Upper lobe of left lung (tissue), 6 donors: ENCODE measurements at places on chromosomes 16 and 17. TPM values are rescaled to one million over a fixed set of nuclear protein-coding genes. Genes with fewer than 3 reads are reported as not detected.

Gene ERCC4
- 4.2 TPM for total RNA-seq

Gene PLA2G10
- 15.7 TPM for total RNA-seq

Gene DNASE1L2
- total RNA-seq, result not detected

DNA sequence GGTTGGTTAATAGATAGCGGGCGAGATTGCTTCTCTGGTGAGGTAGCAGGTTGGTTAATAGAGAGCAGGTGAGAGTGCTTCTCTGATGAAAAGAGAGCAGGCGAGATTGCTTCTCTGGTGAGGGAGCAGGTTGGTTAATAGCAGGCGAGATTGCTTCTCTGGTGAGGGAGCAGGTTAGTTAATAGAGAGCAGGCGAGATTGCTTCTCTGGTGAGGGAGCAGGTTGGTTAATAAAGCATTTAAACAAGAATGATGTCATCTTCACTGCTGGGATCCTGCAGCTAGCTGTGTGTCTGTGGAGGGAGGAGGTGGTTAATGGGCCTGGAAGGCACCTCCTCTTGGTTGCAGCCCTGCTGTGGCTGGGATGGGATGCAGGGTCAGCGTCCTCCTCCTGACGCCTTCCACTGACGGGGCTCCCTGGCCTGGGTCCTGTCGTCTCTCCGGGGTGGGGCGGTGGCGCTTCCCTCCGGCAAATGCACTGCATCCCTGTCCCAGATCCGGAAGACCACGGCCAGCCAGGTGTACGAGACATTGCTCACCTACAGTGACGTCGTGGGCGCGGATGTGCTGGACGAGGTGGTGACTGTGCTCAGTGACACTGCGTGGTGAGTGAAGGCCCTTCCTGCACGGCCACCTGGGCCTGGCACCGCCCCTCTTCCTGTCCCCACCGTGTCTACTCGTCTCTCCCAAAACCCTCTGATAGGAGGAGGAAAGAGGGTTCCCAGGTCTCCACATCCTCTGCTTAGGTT, 99.2 kb upstream of the ZNF750 start:
- no peaks in the 10 kb centered on the region for H3K27me3 ChIP-seq
- H3K36me3 ChIP-seq, result peaks cover 95% of the 10 kb centered on the region
- no peak overlapping the region for H3K4me3 ChIP-seq
- no peak overlapping the region for H3K27ac ChIP-seq
- peak; percentile 72 for DNase-seq

GRCh38 chr17:82780971-82781893, 29.4 kb downstream of the TBCD start:
- H3K4me1 ChIP-seq, result peaks cover 3% of the 10 kb centered on the region
- H3K36me3 ChIP-seq, result peaks cover 20% of the 10 kb centered on the region
- no peak overlapping the region for H3K27ac ChIP-seq
- no peak overlapping the region for H3K4me3 ChIP-seq
- no peak for DNase-seq

DNA sequence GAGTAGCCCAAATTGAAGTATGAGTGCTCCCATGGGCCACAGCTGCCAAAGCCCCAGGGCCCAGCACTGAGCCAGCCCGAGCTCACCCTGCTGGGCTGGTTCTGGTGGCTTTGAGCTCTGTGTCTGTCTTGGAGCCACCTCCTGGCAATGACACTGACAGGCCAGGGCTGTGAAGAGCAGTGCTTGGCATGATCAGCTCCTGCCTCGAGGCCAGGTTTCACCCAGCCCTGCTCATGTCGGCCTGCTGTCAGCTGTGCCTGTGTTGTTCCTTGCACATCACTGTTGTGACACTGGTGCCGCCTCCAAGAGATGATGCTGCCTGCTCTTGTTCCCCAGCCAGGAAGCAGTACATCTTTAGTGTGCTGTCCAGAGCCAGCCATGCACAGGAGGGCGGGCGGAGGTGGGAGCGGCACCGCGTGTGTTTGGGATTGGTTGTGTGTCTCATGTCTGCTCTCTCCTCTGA, 26.0 kb downstream of the PLD6 start:
- H3K4me3 ChIP-seq, result no peak overlapping the region
- DNase-seq, result no peak
- no peaks in the 10 kb centered on the region for H3K27me3 ChIP-seq
- peaks cover 26% of the 10 kb centered on the region for H3K4me1 ChIP-seq
- H3K36me3 ChIP-seq, result peaks cover 34% of the 10 kb centered on the region

GRCh38 chr16:88196471-88197400, 186.0 kb upstream of the ZNF469 start:
- no peak overlapping the region for H3K27ac ChIP-seq
- H3K36me3 ChIP-seq, result no peaks in the 10 kb centered on the region
- no peaks in the 10 kb centered on the region for H3K4me1 ChIP-seq
- no peak for DNase-seq
- H3K4me3 ChIP-seq, result no peak overlapping the region

DNA sequence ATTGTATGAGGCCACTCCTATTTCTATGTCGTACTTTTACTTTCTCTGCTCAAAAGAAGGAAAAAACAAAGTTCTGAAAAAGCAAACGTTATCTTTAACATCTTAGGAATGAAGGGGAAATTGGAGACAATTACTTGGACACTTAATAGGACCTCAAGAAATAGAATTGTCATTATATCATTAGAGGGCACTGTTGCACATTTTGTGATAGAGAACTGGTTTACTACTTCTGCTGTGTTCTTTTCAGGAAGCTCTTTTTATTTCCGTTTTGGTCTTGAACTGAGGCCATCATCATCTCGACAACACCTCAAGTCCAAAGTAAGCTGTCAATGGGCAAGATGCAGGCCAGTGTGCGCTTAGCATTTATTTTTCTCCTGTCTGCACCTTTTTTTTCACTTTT, 14.6 kb downstream of the COG4 start:
- no peaks in the 10 kb centered on the region for H3K27me3 ChIP-seq
- DNase-seq, result no peak
- peaks cover 87% of the 10 kb centered on the region for H3K36me3 ChIP-seq
- no peak overlapping the region for H3K27ac ChIP-seq

DNA sequence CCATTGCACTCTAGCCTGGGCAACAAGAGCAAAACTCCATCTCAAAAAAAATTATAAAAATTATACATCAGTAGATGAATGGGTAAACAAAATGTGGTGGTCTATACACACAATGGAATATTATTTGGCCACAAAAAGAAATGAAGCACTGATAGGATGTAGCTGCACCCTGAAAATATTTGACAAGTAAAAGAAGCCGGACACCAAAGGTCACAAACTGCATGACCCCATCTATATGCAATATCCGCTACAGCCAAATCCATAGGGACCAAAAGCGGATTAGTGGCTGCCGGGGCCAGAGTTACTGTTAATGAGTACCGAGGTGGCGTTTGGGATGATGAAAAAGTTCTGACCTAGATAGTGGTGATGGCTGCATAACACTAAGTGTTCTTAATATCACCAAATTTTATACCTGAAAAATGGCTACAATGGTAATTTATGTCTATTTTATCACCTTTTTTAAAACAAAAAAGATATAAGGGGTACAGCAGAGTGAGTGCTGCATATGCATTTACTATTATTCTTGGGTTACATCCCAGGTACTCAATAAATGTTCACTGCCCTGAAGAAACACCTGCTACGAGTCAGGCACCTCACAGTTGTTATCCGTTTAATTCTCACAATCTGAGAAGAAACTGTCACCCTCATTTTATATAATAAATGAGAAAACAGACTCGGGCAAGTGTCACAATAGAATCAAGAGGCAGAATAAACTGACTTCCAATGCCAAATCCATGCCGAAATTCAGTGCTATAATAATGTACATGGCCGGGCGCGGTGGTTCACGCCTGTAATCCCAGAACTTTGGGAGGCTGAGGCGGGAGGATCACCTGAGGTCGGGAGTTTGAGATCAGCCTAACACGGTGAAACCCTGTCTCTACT, 807 bp upstream of the HBQ1 start:
- peaks cover 32% of the 10 kb centered on the region for H3K4me1 ChIP-seq
- H3K27ac ChIP-seq, result no peak overlapping the region
- no peaks in the 10 kb centered on the region for H3K36me3 ChIP-seq
- H3K27me3 ChIP-seq, result no peaks in the 10 kb centered on the region
- no peak for DNase-seq
- H3K4me3 ChIP-seq, result no peak overlapping the region

GRCh38 chr16:29943846-29944799, 17.8 kb upstream of the TMEM219 start:
- no peak overlapping the region for H3K4me3 ChIP-seq
- DNase-seq, result peak; percentile 26
- H3K27ac ChIP-seq, result peak overlapping the region; percentile 4
- H3K4me1 ChIP-seq, result no peaks in the 10 kb centered on the region

DNA sequence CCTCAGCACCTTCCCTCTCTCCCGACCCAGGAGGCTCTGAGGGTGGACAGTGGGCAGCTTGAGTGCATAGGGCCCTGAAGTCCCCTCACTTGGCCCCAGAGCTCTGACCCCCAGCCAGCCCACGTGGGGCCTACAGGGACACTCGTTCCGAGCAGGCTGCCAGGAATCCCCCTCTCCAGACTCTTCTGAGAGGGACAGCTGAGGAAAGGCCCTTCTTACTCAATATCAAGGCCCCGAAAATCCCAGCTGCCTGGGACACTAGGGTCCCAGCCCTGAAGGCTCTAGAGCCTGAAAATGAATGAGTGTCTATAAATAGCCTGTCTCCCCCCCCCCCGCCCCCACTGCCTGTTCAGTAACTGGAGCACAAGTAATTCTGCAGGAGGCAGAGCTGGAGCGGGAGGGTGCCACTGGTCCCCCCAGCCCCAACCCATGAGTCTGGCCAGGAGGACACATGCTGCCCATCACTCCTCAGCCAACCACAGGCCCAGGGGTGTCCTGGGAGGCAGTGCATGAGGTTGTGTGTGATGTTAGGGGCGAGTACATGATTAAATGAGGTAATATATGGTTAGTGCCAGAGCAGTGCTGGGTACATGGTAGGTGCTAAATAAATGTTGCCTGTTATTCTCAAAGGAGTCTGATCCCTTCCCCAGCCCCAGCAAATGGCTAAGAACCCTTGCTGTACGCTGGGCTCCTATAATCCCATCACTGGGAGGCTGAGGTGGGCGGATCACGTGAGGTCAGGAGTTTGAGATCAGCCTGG, 11.6 kb downstream of the ADAM11 start:
- H3K4me3 ChIP-seq, result no peak overlapping the region
- DNase-seq, result no peak
- no peaks in the 10 kb centered on the region for H3K36me3 ChIP-seq
- H3K27ac ChIP-seq, result no peak overlapping the region
- no peaks in the 10 kb centered on the region for H3K27me3 ChIP-seq
- H3K4me1 ChIP-seq, result peaks cover 5% of the 10 kb centered on the region

GRCh38 chr17:68034452-68034776, 1.1 kb upstream of the KPNA2 start:
- no peaks in the 10 kb centered on the region for H3K27me3 ChIP-seq
- H3K27ac ChIP-seq, result no peak overlapping the region
- H3K36me3 ChIP-seq, result no peaks in the 10 kb centered on the region
- H3K4me1 ChIP-seq, result peaks cover 9% of the 10 kb centered on the region
- no peak overlapping the region for H3K4me3 ChIP-seq
- DNase-seq, result no peak
